ENCODE measurements at places on chromosomes 6 and 20.
A peak's percentile ranks its signal among the peaks of the same experiment; 100 is the strongest.

GRCh38 chr6:68087399-68088133 lies 547.5 kb upstream of the ADGRB3 start:
- DNase-seq, result no peak

DNA sequence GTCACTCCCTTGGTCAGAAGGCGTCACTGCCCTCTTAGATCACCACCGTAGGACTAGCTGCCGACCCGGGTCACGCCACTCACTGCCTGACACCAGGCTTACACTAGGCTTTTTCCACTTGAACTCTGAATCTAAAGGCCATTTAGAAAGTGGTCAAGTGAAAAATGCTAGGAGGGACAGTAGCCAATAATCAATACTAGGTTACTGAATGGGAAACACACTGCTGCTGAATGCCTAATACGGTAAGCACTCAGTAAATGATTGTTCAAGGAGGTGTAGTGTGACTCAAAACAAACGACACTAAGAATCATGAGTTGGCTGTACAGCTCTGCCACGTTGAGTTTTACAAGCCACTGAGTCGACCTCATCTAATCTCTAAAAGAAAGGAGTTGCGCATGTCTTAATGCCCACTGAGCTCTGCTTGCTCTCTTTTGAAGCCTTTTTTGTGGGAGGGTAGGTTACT lies 760 bp upstream of the IBTK start:
- DNase-seq, result no peak

DNA sequence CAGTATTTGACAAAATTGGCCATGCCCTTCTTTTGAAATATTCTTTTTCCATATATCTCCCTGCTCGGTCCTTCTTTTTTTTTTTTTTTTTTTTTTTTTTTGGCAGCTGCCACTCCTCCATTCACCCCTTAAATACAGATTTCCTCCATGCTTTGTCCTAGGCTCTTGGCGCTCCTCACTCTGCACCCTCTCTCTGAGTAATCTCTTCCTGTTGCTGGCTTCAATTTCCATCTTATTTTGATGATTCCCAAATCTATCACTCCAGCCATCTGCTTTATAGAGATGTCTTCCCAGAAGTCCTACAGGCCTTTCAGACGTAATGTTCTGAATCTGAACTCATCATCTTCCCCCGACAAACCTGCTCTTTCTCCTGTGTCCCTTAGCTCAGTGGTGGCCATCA lies 12.8 kb upstream of the KLHL32 start:
- DNase-seq, result no peak

DNA sequence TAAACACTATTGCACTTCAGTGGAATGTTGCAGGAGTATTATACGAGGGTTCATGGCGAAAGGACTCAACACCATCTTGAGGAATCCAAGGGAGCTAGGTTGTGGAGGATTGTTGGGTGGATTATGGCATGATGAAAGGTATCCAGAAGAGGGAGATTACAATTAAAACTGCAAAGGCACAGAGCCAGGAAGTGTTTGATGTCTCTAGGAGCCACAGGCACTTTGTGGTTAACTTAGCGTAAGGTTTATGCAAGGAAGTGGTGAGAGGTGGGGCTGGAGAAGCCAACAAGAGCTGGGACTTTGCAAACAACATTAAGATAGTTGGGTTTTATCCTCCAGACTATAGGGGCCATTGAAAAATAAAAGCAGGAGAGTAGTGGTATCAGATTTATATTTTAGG lies 86.6 kb upstream of the TPD52L1 start:
- DNase-seq, result no peak

DNA sequence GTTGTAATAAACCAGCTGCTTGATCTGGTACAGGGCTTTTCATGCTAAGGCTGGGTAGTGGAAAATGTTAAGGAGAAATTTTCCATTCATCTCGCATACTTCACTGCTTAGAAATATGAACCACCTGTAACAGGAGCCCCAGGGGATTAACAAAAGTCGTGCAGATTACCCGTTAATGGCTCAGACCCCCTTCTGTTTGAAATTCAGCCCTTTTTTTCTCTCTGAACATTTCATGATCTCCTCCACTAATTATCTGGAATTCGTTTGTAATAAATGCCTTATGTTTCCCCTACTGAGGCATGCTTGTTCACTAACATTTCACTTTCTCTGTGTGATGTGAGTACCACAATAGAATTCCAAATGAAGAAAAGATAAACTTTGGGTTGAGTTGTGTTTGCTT lies 336.4 kb upstream of the HSF2 start:
- DNase-seq, result no peak

GRCh38 chr6:97175806-97176205 lies 107.2 kb downstream of the MMS22L start:
- DNase-seq, result no peak

DNA sequence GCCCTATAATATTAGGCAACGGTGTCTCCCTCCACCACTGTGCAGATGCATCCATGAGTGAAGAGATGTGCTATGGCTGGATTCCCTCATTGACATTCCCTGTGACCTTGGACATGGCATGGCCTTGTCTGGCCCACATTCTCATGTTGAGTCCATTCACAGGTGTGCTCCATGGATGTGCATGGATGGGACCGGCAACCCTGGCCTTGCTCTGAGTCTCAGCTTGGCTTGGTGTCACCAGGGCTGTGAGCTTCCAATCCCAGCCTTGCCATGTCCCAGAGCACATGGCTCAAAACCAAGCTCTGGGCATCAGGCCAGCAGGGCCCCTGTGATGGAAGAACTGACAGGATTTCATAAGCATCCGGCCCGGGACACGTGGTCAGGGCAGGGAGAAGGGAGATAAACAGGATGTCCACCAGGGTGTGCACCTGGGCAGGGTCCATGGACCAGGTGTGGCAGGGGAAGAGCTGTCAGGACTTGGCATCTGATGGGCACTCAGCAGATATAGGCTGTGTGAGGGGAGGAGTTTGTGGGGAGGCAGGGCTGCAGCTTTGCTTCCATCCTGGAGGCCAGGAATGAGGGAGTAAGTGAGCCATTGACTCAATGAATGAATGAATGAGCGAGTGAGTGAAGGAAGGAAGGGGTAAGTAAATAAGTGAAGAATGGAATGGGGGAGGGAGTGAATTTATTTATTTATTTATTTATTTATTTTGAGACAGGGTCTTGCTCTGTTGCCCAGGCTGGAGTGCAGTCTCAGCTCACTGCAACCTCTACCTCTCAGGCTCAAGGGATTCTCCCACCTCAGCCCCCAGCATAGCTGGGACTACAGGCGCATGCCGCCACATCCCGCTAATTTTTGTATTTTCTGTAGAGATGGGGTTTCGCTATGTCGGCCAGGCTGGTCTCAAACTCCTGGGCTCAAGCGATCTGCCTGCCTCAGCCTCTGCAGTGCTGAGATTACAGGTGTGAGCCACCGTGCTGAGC lies 15.7 kb downstream of the NRSN2 start:
- peak; percentile 41 for DNase-seq

GRCh38 chr20:15584507-15584906 lies 988.7 kb downstream of the KIF16B start:
- DNase-seq, result no peak

GRCh38 chr6:122372647-122373046 lies 26.8 kb upstream of the HSF2 start:
- no peak for DNase-seq

- no peak for DNase-seq
Measured at GRCh38 chr6:61193771-61194170, 1092.3 kb downstream of the KHDRBS2 start.

GRCh38 chr6:93453956-93454355 lies 34.6 kb upstream of the EPHA7 start:
- DNase-seq, result no peak

- DNase-seq, result no peak
Measured at GRCh38 chr20:41110930-41111577, 26.3 kb upstream of the PLCG1 start.

DNA sequence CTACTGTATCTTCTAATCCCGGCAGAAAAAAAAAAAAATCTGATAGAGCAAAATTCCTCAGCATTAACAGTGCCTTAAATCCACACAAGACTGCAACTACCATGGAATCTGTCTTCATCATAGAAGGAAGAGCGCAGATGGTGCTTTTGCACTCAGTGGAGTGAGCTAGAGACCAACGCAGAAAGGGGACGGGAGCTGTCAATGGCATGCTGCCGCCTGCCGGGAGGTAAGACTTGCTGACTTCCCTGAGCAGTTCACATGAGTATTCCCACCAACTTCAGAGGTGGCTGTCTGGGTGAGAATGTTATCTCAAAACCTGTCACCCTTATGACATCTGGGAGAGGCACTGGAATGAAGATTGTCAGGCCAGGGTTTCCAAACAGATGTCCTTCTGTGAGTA lies 35.6 kb downstream of the DZANK1 start:
- DNase-seq, result no peak

DNA sequence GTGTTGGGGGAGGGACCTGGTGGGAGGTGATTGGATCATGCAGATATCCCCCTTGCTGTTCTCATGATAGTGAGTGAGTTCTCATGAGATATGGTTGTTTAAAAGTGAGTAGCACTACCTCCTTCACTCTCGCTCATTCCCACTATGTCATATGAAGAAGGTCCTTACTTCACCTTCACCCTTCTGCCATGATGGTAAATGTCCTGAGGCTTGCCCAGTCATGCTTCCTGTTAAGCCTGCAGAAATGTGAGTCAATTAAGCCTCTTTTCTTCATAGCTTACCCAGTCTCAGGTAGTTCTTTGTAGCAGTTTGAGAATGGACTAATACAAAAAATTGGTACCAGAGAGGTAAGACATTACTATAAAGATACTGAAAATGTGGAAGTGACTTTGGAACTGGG lies 425.9 kb downstream of the HTR1B start:
- no peak for DNase-seq

DNA sequence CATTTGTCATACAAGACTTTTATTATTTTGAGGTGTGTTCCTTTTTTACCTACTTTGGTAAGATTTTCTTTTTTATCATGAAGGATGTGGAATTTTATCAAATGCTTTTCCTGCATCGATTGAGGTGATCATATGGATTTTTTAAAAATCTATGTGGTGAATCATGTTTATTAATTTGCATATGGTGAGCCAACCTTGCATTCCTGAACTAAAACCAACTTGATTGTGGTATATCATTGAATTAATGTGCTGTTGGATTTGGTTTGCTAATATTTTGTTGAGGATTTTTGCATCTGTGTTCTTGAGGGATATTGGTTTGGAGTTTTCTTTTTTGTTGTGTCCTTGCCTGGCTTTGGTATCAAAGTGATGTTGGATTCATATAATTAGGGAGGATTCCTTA lies 848.1 kb upstream of the EYS start:
- DNase-seq, result no peak

GRCh38 chr6:14174226-14174625 lies 56.7 kb downstream of the CD83 start:
- no peak for DNase-seq

- DNase-seq, result no peak
Measured at GRCh38 chr20:32790751-32791057, 28.5 kb downstream of the DNMT3B start.

- DNase-seq, result no peak
Measured at GRCh38 chr6:15872241-15873103, 209.6 kb upstream of the DTNBP1 start.

DNA sequence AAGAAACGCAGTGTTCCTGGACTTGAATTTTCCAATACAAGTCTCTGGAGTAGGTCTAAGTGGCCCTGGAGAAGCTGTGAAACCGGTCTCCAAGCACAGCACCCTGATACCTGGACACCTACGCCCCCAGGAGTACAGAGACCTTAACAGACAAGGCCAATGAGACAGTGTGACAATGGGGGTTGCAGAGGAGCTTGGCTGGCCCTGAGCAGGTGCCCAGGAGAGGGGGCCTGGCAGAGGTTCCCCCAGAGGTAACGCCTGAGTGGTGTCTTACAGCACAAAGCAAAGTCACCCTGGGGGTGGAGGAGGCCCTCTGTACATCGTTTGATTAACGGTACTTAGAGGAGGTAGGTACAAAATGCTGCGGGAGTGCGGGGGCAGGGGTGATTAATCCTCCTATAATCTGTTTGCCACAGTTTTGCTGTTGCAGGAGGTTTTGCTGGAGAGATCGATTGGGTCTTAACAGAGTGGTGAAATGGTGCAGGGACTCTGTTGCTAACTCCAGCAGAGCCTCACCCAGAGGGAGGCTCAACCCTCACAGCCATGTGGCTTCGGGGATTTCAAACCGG lies 37.3 kb upstream of the APCDD1L start:
- no peak for DNase-seq

DNA sequence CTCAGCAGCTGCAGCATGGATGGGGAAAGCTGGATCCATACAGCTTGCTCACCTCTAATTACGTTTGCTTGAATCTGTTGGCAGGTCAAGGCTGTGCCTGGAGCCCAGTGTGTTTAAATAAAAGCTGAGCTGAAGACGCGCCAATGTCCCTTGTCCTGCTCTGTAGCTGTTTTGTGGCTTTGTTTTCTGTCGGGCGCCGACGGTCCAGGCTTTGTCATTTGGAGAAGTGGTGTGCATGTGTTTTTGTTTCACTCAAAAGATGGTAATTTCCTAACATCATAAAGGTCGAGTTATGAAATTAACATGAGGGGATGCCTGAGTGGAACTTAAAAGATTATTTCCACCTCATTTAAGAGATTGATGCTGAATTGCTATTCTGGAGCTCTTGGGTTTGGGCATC lies 107.6 kb downstream of the SLC24A3 start:
- no peak for DNase-seq

GRCh38 chr20:24899153-24899552 lies 49.9 kb upstream of the CST7 start:
- DNase-seq, result no peak

GRCh38 chr20:41171736-41172295 lies 34.5 kb downstream of the PLCG1 start:
- no peak for DNase-seq

DNA sequence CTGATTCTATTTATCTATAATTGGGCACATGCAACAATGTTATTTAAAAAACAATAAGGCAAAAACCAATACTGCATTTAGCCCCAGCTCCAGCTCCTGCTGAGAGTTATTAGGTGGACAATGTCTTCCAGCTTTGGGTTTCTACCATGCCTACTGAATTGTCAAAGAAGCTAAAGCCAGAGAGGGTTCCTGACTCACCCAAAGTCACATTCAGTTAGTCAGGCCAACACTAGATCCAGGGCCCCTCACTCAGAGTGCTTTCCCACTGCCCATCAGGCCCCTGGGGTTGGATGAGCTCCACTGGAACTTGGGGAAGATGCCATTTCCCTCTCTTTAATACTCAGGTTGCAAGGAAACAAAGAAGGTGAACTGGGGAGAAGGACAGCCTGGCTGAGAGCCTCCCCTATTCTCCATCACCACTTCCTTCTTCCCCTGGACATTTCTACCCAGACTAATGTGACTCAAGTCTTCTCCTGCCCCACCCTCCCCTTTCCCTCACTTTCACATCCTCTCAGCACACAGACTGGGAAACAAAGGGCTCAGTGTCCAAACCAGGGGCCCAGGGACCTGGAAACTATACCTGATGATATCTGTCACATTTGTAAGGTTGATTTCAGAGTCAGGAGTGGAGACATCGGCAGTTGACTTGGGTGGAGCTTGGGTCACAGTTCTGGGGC lies 6.0 kb downstream of the TREM1 start:
- no peak for DNase-seq

GRCh38 chr6:33199687-33200218 lies 712 bp downstream of the RXRB start:
- DNase-seq, result peak; percentile 61

DNA sequence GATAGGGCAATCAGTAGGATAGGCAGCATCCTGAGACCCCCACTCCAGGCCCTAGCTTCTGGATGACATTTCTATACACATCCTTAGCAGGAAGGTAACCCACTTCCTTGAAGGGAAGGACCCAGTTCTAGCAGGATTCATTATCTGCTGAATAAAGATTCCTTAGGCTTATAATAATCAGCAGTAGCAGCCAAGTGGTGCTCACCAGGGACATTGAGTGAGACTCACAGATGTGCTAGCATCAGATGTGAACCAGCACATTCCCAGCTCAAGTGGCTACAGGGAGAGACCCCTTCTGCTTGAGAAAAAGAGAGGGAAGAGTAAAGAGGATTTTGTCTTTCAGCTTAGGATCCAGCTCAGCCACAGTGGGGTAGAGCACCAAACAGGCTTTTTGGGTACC lies 244.8 kb upstream of the UFL1 start:
- DNase-seq, result no peak
